ENCODE measurements at places on chromosomes 3 and 15. TPM values are rescaled to one million over a fixed set of nuclear protein-coding genes. Genes with fewer than 3 reads are reported as not detected.

CLDN18 gene
- 0.37 TPM for total RNA-seq

CASR gene
- not detected for total RNA-seq

SAMMSON gene
- total RNA-seq: not detected

FBXW12 gene
- total RNA-seq: not detected

DAZL gene
- total RNA-seq: not detected

CACNA1D gene
- total RNA-seq: 8.5 TPM

SPINT1 gene
- total RNA-seq: 0.46 TPM

SLC28A2 gene
- total RNA-seq: not detected

MYLK gene
- 53.5 TPM for total RNA-seq

HYAL1 gene
- total RNA-seq: 32.9 TPM

SNTN gene
- total RNA-seq: not detected

SEMA3G gene
- total RNA-seq: 8.8 TPM

GOLGA8J gene
- total RNA-seq: 0.28 TPM

CCDC39 gene
- total RNA-seq: not detected

PARP6 gene
- 43.7 TPM for total RNA-seq

All from right cardiac atrium (tissue), 5 donors.